Testis (tissue), 5 donors: ENCODE measurements at places on chromosomes 2 and 18. TPM values are rescaled to one million over a fixed set of nuclear protein-coding genes. Genes with fewer than 3 reads are reported as not detected.

The PLCD4 gene
- 8.2 TPM for total RNA-seq

DNA sequence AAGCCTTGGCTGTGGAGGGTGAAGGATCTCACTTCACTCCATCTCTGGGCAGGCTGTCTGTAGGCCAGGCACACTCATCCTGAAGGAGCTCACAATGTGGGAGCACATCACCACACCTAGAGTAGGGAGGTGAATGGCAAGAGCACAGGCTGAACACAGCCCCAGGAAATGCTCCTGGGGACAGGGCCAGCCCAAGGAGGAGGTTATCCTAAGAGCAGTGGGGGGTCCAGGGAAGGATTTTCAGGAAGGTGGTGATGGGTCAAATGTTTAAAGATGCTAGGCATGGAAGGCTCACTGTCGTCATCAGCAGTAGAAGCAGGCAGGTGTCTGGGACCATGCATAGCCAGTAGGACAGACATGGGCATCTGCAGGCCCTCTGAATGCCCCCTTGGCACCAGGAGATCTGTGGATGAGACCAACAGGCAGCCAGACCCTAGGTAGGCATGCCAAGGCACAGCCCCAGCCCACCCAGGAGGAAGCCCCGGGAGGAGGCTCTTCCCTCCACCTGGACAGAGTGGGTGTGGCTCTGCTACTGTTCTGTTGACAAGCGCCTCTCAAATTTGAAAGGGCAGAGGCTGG is 91.7 kb upstream of the RAB6C start:
- DNase-seq = no peak

DNA sequence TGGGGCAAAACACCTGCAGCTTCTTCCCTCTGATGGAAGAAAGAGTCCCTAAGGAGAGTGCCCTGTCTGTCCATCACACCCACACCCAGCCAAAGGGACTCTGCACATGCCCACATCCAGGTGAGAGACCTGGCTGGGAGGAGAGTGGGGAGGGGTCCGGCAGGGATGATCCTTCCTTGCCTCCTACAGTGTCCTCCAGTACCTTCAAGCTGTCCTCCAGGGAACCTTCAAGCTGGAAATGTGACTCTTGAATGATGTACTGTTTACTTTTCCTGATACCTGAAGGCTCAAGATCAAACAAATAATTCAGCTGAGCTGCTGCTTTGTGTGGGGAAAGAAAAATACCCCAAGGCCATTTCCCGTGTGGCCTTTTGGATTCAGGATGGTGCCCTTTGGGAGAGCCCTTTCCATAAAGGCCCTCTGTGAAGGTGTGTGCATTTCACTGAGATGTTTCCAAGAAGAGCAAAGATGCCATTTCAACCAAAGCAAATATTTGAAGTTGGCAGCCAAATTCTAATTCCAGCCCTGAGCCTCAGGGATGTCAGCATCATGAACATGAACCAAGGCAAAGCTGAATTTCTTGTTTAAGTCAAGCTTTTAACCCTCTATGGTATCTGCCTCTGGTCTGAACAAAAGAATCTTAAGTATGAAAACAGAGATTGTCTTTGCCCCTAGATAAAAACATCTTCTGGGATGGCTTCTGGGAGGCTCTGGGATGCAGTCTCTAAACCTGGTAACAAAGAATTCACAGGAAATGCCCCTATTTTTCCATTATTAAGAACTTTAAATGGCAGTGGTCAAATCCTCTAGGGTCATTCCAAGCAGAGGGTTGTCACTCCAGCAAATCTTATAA is 11.1 kb downstream of the EVA1A start:
- no peak for DNase-seq

DNA sequence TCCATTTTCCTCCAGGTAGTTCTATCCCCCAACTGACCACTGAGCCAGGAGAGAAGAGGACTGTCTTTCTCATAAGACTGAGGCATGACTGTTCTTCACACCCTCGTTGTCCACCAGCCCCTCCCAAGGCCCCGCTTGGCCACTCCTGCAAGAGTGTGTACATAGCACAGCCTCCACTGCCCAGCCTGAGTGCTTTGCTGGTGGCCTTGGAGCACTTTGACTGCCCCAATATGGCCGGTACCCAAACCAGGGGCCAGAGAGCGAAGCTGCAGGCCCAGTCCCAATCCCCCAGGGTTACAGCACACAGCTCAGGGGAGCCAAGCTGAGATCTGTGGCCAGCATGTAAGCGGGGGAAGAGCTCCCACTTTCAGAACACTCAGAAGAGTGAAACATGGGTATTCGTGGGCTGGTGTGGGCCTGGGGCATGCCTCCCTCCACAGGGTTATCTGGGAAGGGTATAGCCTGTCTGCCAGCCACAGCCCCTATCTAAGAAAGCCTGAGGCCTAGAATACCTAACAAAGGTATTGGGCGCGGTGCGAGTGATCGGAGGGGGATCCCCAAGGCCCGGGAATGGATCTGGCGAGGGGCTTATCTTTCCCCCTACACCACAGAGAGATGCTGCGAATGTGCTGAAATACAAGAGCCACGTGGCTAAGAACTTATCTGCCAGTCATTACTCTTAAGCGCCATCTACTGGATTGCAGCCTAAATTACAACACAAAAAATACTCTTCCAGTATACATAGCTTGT is 163.8 kb downstream of the WDPCP start:
- DNase-seq = peak; percentile 22

GRCh38 chr2:166632616-166633015 is 138.6 kb upstream of the SCN7A start:
- DNase-seq = no peak

GRCh38 chr2:65662654-65663432 is 230.4 kb upstream of the SPRED2 start:
- DNase-seq = no peak

GRCh38 chr2:105328281-105329196 is 996 bp downstream of the TGFBRAP1 start:
- peak; percentile 36 for DNase-seq

DNA sequence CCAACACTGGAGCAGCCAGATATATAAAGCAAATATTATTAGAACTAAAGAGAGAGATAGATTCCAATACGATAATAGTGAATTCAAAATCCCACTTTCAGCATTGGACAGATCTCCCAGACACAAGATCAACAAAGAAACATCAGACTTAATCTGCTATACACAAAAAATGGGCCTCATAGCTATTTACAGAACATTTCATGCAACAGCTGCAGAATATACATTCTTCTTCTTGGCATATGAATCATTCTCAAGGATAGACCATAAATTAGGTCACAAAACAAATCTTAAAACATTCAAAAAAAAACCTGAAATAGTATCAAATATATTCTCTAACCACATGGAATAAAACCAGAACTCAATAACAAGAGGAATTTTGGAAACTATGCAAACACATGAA is 23.8 kb upstream of the BAZ2B start:
- no peak for DNase-seq
